Foreskin keratinocyte (primary cell): ENCODE measurements at places on chromosomes 1 and 21. TPM values are rescaled to one million over a fixed set of nuclear protein-coding genes. Genes with fewer than 3 reads are reported as not detected.

DNA sequence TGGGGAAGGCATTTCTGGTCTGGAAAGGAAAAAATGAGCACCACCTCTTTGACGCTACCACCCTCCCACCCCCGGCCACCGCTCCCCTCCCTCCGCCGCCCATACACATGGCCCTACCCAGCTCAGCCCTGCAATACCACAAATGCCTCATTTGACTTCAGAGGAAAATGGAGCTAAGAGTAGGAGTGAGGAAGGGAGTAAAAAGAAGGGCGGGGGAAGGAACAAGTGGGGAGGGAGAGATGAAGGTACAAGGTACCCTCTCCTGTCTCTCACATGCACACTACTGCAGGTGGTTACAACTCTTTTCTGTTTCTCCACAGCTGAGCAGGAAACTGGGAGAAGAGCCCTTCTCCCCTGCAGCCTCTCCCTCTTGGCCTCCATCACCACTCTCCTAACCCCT, 7.1 kb downstream of the SYT2 start:
- no peak for DNase-seq

- no peak for DNase-seq
These were observed 96.7 kb upstream of the IGSF21 start for GRCh38 chr1:18010945-18011344.

ARHGEF16 gene
- total RNA-seq: 24.1 and 25.2 TPM in 2 replicates

DNA sequence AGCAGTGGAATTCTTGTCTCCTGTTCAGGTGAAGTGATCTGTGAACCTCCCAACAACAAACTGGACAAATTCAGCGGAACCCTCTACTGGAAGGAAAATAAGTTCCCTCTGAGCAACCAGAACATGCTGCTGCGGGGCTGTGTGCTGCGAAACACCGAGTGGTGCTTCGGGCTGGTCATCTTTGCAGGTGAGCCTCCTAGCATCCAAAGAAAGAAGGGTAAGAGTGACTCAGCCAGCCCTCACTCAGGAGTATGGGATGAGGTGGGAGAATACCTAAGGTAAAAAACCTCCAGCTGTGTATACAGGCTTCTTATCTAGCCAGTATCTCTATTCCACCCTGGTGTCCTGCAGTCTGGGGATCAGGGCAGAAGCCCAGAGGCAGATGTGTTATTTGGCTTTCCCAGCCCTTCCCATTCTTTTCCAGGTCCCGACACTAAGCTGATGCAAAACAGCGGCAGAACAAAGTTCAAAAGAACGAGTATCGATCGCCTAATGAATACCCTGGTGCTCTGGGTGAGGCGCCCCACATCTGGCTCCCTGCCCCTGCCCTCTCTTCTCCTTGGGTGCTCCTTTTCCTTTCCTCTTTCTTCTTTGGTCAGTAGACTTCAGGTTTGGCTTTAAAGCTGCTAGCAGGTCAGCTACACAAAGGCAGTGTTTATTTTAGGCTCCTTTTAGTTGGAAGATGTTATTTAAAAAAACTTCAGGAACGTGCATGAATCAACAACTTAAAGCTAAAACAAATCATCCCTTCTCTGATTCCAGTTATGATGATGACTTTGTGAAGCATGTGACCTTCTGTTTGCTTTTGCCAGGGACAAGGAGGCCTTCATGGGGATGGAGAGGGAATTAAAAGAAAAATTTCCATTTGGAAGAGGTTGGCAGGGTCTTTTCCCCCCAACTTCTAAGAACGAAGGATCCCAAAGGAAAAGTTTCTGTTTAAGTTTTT, 9.0 kb downstream of the ATP8B2 start:
- no peak for DNase-seq

GRCh38 chr1:93516164-93516563, 68.2 kb downstream of the FNBP1L start:
- peak; percentile 9 for DNase-seq
